ENCODE measurements at places on chromosomes 12 and 14.

- DNase-seq: no peak
Measured at GRCh38 chr12:71790331-71790730, 35.7 kb downstream of the RAB21 start.

DNA sequence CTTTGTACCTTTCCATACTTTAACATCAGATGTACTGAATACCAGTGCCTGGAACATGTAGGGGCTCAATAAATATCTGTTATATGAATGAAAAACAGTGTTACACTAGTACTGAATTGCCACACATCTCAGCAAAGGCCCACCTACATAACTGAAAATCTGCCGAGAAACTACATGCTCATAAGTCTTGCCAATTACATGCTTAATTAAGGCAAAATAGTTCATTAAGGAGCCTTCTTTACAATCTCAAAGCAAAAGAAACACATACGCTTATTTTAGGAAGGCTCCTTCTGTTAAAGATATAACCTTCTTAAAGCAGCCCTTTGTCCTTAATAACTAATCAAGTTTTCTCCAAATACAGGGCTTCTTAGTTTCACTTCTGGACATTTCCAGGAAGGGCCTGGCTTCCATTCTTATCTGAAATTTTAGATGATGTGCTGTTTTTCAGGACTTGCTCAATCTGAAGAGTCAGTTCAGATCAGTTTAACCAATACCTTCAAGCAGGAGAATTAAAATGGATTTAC is 11.5 kb downstream of the LIMA1 start:
- no peak for DNase-seq

DNA sequence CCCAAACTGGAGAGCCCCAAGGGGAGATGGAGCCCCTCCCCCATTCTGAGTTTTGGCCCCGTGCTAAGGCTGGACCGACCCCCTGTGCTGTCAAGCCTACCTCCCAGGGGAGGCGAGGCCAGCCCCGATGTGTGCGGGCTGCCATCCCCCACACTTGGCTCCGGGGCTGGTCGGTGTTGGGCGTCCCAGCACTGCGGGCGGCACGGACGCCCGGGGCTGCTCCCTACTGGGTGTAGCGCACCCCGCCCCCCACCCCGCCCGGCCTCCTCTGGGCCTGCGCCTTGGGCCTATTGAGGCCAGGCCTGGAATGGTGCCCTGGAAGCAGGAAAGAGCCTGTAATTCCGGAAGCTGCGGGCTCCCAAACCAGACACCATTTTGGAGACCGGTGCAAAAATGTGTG is 2.6 kb downstream of the DCAF4 start:
- no peak for DNase-seq

GRCh38 chr14:69354383-69355153 is 43.5 kb downstream of the ERH start:
- no peak for DNase-seq

GRCh38 chr12:64123448-64123847 is 98.6 kb downstream of the KICS2 start:
- DNase-seq: no peak

GRCh38 chr12:97300891-97301290 is 161.7 kb upstream of the RMST start:
- DNase-seq: no peak

- DNase-seq: no peak
Measured at GRCh38 chr12:27743601-27744000, 33.0 kb downstream of the MRPS35 start.

- DNase-seq: no peak
Measured at GRCh38 chr12:78928200-78929074, 63.9 kb downstream of the SYT1 start.

GRCh38 chr14:60250257-60251035 is 1.4 kb downstream of the PPM1A start:
- DNase-seq: peak; percentile 24

- DNase-seq: no peak
Measured at GRCh38 chr14:68380329-68380741, 412.5 kb downstream of the ZFP36L1 start.

DNA sequence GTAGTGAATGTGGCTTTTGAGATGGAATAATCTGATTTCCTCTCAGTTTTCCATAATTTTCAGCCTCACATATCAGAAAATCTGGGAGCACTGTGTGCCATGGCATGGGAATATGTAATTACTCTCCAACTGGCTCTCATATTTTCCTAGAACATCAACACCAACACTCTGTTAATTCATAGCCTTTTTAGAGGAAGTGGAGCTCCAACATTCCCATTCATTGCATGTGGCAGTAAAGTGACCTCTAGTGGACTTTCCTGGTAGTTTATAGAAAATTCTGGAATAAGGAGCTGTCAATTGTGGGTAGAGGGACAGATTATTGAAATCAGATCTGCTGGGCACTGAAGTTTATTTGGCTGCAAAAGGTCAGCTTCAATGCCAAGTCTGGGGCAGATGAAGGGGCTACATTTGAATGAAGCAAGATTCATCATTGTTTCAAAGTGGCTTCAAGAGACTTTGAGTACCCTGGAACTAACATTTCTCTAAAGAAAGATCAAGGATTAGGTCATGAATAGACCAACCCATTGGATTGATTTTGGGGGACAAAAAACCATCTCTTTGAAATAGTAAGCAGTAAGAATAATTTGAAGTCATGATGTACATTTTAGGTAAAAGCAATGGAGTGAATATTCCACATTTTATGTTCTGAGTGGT is 23.6 kb upstream of the USP44 start:
- peak; percentile 38 for DNase-seq

DNA sequence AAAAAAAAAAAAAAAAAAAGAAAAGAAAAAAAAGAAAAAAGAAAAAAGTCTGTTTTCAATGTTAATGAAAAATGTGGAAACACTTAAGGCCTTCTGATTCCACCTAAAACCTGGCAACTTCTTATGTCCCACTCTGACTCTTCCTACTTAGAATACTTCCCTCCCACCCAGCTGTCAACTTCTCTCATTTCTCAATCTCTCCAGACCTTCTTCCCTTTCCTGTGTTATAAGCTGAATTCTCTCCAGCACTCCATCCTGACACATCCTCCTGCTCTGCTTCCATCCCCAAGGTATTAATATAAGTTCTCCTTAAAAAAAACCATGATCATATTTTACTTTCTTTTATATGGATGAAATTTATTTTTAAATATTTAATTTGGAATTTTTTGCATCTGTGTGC is 20.3 kb upstream of the TMTC1 start:
- DNase-seq: no peak

- DNase-seq: no peak
Measured at GRCh38 chr12:14558473-14558959, 9.2 kb downstream of the PLBD1 start.

- peak; percentile 17 for DNase-seq
Measured at GRCh38 chr12:79933532-79934264, 1.2 kb downstream of the PPP1R12A start.

- DNase-seq: no peak
Measured at GRCh38 chr14:81401420-81402122, 1.4 kb upstream of the STON2 start.

DNA sequence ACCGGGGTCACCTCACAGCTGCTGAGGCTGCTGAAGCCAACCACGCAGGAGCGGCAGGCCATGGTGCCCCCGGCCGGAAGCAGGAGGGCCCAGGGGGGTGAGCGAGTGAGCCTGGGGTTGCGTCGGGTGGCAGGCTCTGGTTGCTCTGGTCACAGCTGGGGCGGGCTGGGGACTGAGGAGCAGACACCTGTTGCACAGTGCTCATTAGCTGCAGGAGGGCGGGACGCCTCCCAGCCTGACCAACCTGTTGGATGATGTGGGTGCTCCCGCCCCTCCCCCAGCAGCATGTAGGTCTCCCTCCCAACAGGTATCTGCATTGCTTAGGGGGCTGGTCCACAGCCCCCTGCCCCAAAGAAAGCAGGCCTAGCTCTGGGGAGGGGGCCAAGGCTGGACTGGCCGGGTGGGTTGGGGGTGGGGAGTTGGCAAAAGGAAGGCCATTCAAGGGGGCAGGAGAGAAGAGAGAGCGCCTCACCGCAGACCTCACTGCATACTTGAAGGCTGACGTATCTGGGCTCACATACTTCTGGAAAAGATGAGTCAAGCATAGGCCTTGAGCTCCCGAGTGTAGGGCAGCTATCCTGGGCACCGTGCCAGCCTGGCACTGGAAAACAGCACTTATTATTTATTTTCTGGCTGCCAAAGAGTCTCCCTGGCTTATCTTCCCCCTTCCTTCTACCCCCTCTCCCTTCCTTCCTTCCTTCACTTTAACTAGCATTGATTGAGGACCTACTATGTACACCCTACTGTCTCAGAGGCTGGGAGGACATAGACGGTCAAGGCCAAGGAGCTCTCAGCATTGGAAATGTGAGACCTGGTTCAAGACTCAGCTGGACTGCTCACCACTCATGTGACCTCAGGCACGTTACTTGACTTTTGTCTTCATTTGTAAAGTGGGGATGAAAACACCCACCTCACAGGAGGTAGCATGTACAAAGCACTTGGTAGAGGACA is at the start of gene KRT80:
Gene KRT80 (minus strand): TSS at position 174 of the 951 bp plus-strand sequence. CDS start 112 bp downstream, at position 62.
- DNase-seq: peak; percentile 99

DNA sequence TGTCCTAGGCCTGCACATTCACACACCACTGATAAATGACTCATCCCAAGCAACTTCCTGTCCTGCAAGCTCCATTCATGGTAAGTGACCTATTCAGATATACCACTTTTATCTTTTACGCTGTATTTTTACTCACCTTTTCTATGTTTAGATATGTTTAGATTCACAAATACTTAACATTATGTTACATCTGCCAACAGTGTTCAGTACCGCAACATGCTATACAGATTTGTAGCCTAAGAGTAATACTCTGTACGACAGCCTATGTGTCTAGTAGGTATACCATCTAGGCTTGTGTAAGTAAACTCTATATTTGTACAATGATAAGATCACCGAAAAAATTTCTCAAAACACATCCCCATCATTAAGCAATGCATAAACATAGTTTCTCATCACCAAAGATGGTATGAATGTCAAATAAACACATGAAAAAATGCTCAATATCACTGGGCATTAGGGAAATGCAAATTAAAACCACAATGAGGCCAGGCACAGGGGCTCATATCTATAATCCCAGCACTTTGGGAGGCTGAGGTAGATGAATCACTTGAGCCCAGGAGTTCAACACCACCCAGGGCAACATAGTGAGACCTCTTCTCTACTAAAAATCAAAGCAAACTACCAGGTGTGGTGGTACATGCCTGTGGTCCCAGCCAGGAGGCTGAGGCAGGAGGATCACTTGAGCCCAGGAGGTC is 20.7 kb downstream of the ATXN2 start:
- no peak for DNase-seq

DNA sequence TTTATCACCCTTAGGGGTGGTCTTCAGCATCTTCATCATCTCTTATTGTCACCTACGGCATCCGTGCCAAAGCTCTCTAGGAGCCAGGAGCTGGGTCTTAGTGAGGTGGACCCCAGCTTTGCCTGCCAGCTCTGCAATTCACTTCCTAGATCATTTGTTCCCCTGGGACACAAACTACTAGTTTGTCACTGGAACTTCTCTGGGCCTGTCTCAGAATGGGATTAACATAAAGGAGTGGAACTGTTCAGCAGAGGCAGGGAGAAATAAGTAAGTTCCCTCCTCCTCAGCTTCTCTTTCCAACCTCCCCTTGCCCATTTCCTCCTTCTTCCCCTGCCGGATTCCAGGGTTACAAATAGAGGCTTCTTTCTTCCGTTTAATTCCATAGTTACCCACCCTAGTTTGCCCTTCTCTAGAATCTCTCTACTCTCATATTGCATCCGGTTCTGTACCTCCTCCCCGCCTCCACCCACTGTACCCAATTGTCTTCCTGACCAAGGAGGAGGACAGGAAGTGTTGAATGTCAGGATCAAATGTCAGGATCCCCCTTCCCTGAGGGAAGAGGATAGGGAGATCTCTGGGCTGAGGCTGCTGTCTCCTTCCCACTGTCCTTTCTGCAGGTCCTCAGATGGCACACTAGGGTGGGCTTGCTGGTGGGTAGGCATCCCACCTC is 25.0 kb downstream of the LARP4 start:
- no peak for DNase-seq

DNA sequence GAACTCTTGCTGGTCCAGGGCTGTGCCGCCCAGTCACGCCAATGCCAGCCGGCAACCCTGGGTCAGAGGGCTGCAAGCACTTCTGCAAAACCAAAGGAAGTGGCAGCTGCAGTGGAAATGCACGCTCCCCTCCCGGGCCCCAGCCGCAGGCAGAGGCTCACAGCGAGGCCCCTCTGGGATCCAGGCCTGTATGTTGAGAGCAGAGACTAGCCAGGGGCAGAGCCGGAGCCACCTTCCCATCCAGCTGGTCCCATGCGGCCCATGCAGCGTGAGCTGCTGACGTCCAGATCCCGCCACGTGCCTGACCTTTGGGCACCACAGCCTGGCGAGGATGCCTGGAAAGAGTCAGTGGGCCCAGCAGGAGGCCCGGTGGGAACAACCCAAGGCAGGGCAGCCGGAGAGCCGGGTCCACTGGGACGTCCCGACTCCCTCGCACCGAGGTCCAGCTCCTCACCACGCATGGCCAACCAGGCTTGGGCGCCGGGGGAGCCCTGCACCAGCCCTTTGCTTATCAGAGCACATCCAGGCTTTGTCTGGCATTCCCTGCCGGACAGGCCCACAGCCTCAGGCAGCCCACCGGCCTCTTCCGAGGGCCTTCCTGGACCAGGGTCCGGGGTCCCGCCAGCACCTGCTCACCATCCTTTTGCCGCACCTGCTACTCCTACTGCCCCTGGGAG is 4.3 kb downstream of the GPR132 start:
- DNase-seq: no peak

- no peak for DNase-seq
Measured at GRCh38 chr12:48199774-48200221, 3.3 kb downstream of the OR10AD1 start.

GRCh38 chr12:110117956-110118685 is 6.0 kb upstream of the IFT81 start:
- no peak for DNase-seq

DNA sequence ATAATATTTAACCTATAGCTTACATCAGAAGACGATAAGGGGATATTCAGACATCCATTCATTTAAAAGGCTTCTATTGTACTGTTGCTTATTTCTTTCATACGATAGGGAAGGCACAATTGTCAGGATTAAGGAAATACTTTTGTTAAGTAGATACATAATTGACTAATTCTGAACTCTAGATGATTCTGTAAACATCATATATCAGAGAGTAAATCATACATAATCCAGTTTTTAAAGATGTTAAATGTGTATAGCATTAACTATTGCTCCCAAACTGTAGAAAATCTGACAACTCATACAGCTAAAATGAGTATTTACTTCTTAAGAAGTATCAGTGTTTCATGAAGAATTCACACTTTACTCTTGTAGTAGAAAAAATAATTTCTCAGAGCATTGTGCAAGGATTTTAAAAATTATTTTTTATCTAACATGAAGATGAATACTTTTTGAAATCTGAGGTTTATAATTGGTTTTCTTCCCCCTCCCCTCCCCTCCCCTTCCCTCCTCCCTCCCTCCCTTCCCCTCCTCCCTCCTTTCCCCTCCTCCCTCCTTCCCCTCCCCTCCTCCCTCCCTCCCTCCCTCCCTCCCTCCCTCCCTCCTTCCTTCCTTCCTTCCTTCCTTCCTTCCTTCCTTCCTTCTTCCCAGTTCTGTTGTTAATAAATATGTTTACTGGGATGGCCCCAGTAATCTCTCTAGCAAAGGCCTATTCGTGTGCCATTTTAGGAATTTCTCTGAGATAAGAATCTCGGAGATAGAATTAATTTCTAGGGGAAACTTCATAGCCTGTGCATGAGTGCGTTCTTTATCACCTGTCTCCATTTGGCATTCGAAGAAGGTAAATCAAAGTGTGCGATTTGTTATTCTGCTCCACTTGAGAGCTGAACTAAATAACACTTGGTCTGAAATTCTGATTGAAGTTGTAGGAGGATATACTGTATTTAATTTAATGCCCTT is 2.3 kb downstream of the NPAS3 start:
- no peak for DNase-seq

GRCh38 chr12:132270969-132271754 is 58.2 kb downstream of the GALNT9 start:
- no peak for DNase-seq

Data from T47D (cell line).